ENCODE measurements at places on chromosomes 12 and 14.
A peak's percentile ranks its signal among the peaks of the same experiment; 100 is the strongest.

DNA sequence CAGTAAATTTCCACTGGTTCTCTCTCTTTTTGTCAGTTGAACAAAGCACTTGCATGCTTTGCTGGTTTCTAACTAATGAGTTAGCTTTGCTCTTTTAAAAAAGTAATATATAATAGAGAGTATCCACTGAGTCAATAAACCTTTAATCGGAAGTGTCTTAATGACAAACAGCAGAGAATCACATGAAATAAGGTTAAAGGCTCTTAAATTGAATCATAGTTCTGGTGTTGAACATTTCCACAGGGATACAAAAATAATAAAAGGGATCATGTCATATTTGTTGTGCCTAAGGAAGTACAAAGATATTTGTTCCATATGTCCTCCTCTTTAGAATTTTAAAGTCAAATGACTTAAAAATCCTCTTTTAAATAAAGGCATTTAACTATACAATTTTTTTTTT, 362.6 kb downstream of the LRIG3 start:
- no peak for DNase-seq

DNA sequence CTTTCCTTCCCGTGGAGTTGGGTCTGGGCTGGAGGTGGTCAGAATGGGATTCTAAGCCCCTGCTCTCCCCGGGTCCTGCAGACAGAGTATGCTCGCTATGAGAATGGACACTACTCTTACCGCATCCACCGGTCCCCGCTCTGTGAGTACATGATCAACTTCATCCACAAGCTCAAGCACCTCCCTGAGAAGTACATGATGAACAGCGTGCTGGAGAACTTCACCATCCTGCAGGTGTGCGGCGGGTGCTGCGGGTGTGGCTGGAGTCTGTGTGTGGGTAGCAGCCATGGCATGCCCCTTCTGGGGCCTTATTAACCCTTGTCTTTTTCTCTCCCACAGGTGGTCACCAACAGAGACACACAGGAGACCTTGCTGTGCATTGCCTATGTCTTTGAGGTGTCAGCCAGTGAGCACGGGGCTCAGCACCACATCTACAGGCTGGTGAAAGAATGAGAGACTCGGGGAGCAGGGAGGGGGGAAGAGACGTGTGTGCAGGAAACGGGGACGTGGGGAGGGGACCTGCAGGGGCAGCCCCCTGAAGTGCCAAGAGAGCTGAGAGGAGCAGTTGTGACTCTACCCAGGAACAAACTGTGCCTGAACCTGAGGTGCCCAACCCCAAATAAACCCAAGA, 37.0 kb upstream of the TSPAN9 start:
- DNase-seq = no peak

GRCh38 chr14:99760817-99761216, 32.4 kb upstream of the EML1 start:
- no peak for DNase-seq

DNA sequence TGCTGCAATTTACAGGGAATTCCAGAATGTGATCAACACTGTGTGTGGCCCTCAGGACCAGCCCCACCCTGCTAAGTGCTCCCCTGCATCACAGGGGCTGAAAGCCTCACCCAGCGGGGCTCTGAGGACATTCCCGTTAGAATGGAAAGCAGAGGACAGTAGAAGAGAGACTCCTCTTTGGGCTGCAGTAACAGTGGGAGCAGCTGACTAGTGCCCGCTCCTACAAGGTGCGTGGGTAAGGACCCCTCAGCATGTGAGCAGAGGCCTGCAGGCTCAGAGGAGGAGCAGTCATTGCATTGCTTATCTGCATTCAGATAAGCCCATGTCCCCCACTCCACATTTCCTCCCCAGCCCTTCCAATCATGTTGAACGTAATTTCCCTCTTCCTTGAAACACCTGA, 120.1 kb downstream of the ITPR2 start:
- no peak for DNase-seq

- no peak for DNase-seq
Measured at GRCh38 chr14:47471075-47471474, 204.3 kb downstream of the MDGA2 start.

DNA sequence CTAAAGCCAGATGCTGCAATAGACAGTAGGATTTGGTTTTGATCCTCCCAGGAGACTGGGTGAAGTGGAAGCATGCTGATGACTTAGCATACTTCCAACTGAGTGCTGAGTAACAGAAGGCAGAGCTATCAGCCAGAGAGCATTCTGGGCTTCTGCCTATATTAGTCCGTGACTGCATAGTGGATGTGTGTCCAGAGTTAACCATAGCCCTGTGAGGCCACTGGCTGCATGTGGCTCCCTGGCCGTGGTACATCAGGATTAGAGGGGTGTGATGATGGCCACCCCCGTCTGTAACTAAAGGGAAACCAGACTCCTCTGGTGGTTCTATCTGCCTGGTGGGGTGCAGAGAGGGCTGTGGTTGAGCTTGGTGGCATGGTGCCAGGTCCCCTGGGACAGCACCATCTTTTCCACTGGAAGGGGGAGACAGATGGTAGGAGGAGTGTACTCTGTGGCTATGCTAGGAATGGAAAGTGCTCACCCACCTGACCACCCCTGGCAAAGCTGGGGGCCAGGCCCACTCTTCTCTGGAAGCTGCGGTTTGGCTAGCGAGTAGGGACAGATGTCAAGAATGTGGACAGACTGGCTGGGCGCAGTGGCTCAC, 27.4 kb downstream of the ABCD4 start:
- peak; percentile 65 for DNase-seq

DNA sequence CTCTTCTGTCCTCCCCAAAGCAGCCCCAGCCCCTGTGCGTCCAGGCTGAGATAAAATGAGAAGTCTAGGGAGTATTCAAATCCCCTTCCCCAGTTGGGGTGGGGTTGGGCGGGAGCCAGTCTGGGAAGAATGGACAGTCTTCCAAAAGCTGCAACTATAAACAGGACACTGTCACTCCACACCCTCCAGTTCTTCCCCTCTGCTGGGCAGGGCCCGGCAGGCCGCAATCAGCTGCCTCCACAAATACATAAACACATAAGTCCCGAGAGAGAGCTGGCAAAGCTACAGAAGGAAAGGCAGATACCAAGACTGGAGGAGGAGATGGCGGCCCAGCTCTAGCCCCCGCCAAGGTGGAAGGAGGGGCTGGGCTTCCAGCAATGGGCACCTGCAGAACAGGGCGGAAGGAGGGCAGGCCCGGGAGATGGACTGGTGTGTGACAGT, 12.7 kb downstream of the LTBP2 start:
- DNase-seq = no peak

- no peak for DNase-seq
Measured at GRCh38 chr14:92538412-92538985, 24.9 kb downstream of the RIN3 start.

- DNase-seq = no peak
Measured at GRCh38 chr14:91554535-91555332, 44.6 kb upstream of the PPP4R3A start.

GRCh38 chr12:41277100-41277945, 89.2 kb downstream of the PDZRN4 start:
- DNase-seq = peak; percentile 17

DNA sequence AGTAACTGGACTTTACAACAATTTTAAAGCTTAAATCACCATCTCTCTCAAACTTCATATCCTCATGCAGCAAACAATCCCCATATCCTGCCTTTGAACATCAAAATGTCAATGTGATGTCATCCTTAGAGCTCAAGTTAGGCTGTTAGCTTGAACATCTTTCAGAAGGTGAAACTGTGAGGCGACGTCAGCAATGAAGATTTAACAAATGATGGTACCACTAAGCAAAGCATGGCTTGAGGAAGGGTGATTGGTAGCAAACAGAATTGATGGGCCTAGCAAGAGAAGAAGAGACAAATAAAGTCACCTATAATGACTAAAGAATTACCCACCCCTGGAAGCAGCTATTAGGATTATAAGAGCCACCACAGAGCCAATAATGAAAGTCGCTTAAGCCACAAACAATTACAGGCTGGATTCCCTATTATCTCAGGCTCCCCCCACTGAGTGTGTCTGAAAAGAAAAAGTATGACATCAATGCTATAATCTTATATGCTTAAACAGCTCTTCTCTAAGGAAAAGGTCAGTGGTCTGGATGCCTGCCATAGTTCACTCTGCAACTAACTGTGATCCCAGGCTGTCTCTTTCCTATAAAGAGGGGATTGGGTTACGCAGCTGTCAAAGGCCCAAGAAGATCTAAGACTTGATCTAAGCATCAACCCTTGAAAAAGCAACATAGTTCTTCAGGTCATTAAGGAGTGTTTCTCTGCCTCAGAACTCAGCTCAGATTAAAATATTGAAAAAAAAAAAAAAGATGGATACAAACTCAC, 18.1 kb downstream of the EGLN3 start:
- peak; percentile 42 for DNase-seq

DNA sequence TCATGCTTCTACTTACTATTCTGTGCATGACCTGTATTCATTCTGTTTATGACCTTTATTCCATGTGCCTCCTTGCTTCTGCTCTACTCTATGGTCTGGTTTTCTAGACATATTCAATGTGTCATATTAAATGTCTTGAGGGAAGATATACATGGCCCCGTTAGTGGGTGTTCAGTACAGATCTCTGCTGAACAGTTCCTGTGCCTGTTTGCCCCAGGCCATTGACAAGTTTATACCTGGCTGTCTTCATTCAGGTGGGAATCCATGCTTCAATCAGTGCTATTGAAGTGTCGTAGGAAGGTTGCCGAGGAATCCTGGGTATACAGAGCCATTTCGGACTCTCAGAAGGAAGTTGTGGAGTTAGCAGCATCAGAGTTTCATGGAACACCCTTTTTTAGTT, 7.4 kb upstream of the PPFIBP1 start:
- DNase-seq = no peak

GRCh38 chr12:103840876-103841689, at the start of gene NT5DC3:
NT5DC3 (minus strand) TSS chr12:103841234; CDS start chr12:103841156, 78 bp downstream.
- DNase-seq = peak; percentile 58

GRCh38 chr14:99055816-99056215, 216.2 kb downstream of the BCL11B start:
- DNase-seq = no peak

- no peak for DNase-seq
Measured at GRCh38 chr14:63421226-63421625, 102.5 kb upstream of the GPHB5 start.

DNA sequence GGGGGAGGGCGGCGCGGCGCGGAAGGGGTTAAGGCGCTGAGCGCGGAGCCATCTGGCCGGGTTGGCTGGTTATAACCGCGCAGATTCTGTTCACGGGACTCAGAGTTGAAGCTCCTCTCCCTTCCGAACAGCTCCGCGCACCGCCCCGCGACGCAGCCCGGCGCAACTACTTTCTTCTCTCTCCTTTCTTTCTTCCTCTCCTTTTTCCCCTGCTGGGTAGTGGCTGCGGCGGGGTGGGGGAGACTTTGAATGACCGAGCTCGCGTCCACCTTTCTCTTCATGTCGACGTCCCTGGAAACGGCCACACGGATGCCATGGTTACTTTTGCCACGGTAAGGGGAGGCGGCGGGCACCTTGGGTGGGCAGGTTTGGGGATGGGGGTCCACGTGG, at the start of gene NTF3:
Gene NTF3, plus strand, starts transcription at position 98 of the 390 bp plus-strand sequence. Its CDS starts 217 bp downstream, at position 315.
- DNase-seq = peak; percentile 23

DNA sequence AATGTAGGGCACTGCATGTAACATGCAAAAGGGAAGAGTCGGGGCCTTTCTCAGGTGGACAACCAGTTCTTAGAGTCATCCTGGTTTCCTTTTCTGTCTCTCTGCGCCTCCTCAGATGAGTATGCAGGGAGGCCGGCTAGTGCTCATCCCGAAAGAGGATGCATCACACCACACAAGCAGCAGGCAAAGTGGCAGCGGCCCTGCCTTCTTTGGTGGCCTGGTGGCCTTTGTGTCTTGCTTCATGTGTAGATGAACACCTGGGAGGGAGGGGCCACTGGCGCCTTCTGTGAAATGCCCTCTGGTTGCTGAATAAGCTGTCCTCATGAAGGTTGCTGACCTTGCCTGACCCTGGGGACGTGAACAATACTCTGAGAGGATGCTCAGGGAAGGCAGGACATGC, 18.0 kb downstream of the SLC24A4 start:
- DNase-seq = no peak

DNA sequence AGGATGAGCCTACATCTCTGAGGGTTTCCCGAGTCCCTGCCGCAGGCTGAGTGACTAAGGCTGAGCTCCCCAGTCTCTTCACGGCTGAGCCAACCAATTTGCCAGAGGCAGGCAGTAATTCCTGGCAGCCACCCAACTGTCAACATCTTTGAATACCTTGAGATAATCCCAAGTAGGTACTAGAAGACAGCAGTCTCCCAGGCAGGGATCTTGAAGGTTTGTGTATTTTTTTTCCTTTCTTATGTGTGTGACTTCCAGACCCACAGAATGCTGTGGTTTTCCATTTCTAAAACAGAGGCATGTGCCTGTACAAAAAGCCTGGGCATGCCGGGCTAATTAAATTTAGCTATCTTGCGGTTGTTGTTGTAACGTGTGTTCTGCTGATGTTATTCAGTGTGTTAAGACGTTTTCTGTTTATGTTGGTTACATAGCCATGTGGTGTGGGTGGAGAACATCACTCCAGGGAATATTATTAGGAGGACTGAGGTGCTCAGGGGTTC, 155.5 kb downstream of the ANO2 start:
- peak; percentile 46 for DNase-seq

DNA sequence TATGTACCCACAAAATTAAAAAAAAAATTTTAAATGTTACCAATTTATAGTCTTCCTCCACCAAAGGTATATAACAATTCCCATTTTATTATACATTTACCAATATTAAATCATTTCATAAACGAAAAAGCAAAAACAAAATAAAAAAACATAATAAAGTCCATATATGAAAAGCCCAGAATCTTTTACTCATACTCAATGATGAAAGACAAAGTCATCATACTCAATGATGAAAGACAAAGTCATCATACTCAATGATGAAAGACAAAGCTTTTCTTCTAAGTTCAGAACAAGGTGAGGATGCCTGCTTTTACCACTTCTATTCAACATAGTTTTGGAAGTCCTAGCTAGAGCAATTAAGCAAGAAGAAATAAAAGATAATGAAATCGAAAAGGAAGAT, 28.1 kb downstream of the TMEM116 start:
- DNase-seq = no peak

DNA sequence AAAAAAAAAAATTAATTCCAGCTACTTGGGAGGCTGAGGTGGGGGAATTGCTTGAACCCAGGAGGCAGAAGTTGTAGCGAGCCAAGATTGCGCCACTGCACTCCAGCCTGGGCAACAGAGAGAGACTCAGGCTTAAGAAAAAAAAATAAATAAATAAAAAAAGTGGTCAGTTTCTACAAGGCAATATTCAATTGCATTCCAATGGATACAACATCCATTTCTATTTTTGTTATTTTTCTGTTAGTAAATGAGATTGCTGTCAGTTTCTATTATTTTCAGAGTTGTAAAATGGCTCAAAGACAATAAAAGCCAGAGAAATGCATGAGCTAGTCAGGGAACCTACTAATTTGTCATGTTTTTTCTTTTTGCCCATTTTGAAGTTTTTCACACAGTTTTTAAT, 119.2 kb downstream of the PDE3A start:
- DNase-seq = no peak

- no peak for DNase-seq
Measured at GRCh38 chr14:96273629-96274028, 17.6 kb downstream of the BDKRB1 start.

GRCh38 chr12:31031951-31032335, 41.7 kb upstream of the DDX11 start:
- DNase-seq = no peak

GRCh38 chr14:80310938-80311750, 99.8 kb upstream of the DIO2 start:
- no peak for DNase-seq

GRCh38 chr12:119036878-119037825, 55.8 kb downstream of the SRRM4 start:
- DNase-seq = no peak

GRCh38 chr14:65835501-65835900, 423.0 kb downstream of the FUT8 start:
- no peak for DNase-seq

Data from astrocyte (in vitro differentiated cells and primary cell).